ENCODE measurements at places on chromosomes 13 and 19.

DNA sequence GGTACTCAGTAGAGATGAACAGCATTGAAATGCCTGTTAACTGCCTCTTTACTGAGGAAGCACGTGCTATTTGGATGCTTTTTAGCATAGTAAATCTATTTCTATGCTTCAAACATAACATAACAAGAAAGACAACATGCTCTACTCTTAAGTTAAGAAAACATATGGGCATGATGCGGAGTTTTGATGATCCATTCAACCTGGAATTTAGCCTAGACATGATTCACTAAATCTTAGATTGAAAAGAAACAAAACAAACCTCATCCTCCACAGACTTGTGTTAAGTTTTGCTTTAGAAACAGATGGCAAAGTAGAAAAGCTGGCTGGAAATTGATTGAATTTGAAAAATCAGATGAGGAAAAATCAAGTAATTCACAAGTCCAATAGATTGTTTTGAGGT is 593.8 kb downstream of the OLFM4 start:
- DNase-seq = no peak

- DNase-seq = no peak
These were observed 317.3 kb upstream of the MAB21L1 start for GRCh38 chr13:35793823-35794222.

DNA sequence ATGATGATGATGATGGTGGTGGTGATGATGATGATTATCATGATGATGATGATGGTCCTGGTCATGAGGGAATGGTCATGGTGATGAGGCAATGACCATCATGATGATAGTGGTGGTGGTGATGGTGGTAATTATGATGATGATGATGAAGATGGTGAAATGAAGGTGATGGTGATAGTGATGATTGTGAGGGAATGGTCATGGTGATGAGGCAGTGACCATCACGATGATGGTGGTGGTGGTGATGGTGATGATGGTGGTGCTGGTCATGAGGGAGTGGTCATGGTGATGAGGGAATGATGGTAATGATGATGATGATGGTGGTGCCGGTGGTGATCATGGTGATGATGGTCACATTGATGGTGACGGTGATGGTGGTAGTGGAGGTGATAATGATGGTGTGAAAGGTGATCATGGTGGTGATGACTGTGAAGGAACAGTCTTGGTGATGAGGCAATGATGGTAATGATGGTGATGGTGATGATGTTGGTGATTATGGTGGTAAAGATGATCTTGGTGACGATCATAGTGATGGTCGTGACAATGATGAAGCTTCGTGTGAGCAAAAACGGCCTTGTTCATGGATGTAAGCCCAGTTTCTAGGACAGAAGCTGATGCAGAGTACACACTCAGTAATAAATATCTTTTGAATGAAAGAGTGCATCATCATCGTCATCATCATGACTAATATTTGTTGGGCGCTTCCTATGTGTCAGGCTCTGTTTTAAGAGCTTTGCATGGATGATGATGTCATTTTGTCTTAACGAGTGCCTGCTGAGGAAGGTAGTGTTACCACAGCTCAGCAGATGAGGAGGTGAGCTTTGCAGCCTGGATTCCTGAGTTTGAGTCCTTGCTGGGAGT is 17.3 kb downstream of the SBK2 start:
- DNase-seq = no peak

DNA sequence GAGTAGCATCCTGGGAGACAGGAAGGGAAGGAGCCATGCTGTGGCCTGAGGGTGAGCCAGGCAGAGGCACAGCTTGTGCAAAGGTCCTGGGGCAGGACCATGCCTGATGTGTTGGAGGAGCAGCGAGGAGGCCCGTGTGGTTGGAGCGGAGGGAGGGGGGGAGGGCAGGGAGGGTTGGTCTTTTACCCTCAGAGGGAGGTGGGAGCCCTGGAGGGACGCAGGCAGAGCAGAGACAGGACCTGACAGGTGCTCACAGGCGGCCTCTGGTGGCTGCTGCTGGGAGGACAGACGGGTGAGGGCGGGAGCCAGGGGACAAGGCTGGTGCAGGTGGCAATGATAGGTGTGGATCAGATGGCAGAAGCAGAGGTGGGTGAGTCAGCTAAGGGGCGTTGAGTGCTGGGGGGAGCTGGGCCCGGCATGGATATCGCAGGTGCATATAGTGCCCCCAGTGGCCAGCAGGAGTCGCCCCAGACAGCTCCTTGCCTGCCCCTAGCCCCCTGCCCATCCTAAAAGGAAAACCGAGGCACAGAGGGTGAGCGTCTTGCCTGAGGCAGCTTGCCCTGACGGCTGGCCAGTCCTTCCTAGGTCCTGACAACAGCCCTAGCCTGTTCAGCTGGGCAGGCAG is 9.8 kb upstream of the GNA15 start:
- peak; percentile 84 for DNase-seq

GRCh38 chr13:111292710-111293485 is 27.5 kb upstream of the TEX29 start:
- no peak for DNase-seq

- no peak for DNase-seq
These were observed 368.2 kb upstream of the TSHZ3 start for GRCh38 chr19:31717269-31717923.

DNA sequence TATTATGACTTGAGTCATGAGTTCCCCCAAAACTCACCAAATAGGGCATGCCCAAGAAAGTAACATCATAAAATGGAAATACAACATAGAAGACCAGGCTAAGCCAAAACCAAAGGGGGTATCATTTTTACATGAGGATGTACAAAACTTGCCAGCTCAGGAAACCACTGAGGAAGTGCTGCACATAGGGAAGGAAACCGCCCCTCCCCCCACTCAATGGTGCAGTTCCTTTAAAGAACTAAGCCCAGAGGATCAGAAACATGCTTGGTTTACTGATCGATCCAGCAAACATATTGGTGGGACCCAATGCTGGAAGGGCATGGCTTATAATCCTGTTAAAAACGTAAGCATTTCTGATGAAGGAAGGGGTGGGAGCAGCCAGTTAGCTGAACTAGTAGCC is 4.2 kb upstream of the ZNF486 start:
- no peak for DNase-seq

DNA sequence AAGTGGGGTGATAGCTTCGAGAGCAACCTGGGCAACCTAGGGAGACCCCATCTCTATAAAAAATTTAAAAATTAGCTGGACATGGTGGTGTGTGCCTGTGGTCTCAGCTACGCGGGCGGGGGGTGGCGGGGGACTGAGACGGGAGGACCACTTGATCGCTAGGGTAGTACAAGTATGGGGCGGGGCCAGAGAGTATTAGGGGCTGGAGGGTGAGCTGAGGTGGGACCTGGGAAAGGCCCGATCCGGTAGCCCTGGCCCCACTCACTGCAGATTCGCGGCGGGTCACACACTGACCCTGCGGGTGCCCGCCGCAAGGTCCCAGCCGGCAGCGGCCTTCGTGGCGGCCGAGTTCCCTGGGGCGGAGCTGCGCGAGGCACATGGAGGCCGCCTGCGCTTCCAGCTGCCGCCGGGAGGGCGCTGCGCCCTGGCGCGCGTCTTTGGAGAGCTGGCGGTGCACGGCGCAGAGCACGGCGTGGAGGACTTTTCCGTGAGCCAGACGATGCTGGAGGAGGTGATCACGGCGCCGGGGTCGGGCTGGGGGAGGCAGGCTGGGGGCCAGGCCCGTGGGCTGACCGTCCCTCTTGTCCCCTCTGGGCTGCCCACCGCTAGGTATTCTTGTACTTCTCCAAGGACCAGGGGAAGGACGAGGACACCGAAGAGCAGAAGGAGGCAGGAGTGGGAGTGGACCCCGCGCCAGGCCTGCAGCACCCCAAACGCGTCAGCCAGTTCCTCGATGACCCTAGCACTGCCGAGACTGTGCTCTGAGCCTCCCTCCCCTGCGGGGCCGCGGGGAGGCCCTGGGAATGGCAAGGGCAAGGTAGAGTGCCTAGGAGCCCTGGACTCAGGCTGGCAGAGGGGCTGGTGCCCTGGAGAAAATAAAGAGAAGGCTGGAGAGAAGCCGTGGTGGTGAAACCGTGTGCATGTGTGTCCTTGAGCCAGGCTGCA is 2.0 kb upstream of the ARHGAP45 start:
- DNase-seq = peak; percentile 86

- DNase-seq = no peak
These were observed 50.2 kb downstream of the SIPA1L3 start for GRCh38 chr19:37957176-37957575.

DNA sequence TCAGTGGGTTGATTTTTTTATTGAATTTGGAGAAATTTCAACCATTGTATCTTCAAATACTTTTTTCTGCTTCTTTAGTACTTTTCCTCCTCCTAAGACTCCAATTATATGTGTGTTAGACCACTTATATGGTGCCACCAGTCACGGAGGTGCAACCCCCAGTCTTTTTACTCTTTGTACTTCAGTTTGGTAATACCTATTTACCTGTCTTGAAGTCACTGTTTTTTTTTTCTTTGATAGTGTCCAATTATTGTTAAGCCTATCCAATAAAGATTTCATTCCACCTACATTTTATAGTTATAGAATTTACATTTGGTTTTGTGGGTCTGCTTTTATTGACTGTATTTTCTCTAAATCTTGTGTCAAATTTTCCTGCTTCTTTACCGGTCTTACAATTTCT is 14.9 kb downstream of the ZNF283 start:
- no peak for DNase-seq

DNA sequence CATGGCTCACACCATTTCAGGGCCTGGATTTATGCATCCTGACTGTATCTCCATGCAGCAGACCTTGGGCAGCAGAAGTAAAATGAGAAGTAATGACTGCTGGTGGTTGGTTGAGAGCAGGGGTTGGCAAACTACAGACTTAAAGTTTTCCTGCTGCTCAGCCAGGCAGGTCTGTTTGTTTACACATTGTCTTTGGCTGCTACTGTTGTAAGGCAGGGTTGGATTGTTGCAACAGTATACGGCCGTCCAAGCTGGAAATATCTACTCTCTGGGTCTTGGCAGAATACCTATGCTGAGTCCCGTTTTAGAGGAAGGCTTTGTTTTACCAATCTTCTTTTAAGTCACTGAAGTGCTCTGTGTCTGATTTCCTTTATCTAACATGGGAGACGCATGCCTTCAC is 13.5 kb downstream of the SNRNP70 start:
- DNase-seq = no peak

GRCh38 chr19:4206818-4207484 is 22.4 kb upstream of the EBI3 start:
- DNase-seq = no peak

GRCh38 chr19:4976401-4977298 is 7.7 kb downstream of the KDM4B start:
- peak; percentile 64 for DNase-seq

- DNase-seq = no peak
These were observed 5.9 kb upstream of the ZNF91 start for GRCh38 chr19:23401086-23401610.

DNA sequence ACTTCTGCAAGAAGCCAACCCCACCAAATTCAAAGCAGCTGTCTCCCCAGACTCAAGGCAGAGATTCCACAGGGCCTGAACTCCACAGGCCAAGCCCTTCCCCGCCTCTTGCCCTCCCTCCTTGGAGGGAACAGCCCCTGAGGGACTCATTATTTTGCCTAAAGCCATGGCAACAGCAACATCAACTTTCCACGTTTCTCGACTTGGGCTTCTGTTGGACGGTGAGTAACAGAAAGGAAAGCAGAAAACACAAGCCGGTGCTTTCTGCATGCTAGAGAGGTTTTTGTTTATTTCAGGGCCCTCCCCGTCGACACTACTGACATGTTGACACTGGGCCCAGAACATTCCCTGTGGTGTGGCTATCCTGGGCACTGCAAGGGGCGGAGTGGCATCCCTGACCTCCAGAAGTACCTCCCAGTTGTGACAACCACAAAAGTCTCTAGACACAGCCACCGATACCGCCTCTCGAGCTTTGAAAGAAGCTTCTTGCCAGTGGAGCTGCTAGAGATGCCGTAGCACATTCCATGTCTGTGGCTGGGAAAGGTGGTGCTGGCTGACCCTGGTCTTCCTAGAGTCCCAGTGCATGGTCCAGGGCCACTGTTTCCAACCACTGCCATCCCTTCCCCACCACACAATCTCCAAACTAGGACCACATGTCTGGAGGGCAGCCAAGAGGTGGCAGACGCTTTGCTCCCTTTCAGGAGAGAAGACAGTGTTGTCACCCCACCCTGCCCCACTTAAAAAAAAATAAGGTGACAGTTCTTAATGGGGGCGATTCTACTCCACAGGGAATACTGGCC is 12.8 kb downstream of the CAPS start:
- DNase-seq = no peak

DNA sequence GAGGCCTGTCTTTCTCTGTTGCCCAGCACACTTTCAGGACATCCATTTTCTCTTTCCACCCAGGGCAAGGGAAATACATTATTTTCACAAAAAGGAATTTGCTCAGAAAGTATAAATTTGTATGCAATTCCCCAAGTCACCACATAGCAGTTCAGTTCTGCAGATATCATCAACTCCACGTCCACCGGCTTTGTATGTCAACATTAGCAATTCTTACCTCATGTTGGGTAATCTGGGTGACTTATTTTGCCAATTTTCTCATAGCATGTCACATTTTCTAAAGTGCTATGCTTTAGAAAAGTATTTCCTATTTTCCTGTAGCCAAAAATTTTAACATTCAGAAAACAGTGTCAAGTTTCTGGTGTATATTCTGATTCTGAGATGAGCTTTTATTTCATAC is 501.8 kb downstream of the EFNB2 start:
- no peak for DNase-seq

DNA sequence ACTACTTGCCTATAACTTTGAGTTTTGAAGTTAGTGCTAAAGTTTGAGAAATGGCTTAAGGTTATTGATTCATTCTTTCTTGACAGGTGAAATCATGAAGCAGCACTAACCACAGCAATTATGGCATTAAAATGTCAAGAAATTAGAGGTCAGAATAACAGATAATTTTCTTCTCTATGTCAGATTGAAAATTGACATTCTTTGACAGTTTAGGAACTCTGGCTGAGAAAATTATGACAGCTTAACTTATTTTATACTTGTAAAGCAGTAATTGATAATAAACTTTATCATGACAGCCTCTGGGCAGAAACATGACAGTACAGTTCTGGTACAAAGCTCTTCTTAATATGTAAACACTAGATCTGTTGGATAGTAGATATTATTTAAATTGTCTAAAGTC is 155.2 kb upstream of the MAB21L1 start:
- no peak for DNase-seq
